ENCODE measurements at places on chromosomes 1 and 21.

- DNase-seq = no peak
Measured at GRCh38 chr1:63630238-63630637, 37.0 kb downstream of the PGM1 start.

DNA sequence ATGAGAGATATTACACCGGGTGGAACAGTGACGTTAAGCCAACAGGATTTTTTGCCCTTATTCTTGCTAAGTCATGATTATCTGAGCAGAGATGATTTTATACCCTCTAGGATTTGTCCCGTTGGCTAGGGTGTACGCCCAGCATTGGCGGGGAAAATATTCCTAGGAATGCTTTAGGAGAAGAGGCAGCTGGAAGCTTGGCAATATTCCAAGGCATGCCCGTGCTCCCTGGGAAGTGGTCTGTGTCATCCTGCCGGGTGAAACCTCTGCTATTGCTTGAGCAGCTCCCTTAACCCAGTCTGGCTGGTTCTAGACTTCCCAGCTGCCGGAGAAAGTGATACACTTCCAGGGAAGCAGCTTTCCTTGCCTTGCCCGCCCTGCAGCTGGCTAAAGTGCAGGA is 16.2 kb downstream of the CHRNB2 start:
- peak; percentile 80 for DNase-seq

- DNase-seq = no peak
Measured at GRCh38 chr21:37341254-37341960, 25.2 kb upstream of the DYRK1A start.

GRCh38 chr1:153099461-153100045 is 5.2 kb upstream of the SPRR2E start:
- no peak for DNase-seq

- DNase-seq = no peak
Measured at GRCh38 chr1:183956559-183957188, 80.9 kb downstream of the COLGALT2 start.

- DNase-seq = no peak
Measured at GRCh38 chr1:178639326-178639725, 85.7 kb upstream of the RALGPS2 start.

DNA sequence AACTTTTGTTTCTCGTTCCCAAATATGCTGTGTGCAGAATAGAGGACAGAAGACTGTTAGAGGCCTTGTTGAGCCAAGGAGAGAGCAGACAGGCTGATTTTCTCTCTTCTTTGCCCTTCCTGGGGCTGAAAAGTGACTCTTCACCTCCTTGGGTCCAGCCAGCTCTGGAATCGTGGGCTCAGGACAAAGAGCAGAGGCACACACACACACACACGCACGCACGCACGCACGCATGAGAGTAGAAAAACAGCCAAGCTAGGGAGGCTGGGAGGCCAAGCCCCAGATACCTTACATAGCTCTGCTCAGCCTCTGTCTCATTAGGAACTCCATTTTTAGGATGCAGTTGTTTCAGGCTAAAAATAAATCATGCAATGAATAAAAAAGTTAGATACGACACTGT is at the start of gene CASQ2:
TSS of gene CASQ2 (minus strand) at position 166 of the 400 bp plus-strand sequence. CDS start 173 bp downstream, outside the sequence.
- no peak for DNase-seq

GRCh38 chr1:214970016-214970415 is 112.5 kb upstream of the KCNK2 start:
- no peak for DNase-seq

DNA sequence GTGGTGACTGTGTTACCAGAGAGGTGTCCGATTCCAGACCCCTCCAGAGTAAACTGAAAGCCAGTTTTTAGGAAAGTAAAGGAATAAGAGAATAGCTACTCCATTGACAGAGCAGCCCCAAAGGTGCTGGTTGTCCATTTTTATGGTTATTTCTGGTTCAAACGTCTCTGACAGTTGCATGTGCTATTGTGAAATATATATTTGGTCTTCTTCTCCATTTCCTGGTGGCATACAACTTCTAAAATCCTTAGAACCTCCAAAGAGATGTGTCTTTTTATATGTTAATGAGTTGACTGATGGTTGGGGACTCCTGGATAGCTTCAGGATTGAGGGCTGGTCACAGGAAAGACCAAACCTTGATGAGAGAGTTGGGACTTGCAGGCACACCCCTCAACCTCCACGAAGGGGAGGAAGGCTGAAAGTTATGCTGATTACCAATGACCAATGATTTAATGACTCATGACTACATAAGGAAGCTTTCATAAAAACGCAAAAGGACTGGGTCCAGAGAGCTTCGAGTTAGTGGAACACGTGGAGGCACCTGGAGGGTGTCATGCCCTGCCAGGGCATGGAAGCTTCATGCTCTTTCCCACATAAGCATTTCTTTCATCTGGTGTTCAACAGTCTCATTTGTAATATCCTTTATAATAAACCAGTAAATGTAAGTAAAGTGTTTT is 100.7 kb downstream of the SLC16A1 start:
- DNase-seq = no peak

- no peak for DNase-seq
Measured at GRCh38 chr1:99623554-99623953, 22.4 kb upstream of the PALMD start.

DNA sequence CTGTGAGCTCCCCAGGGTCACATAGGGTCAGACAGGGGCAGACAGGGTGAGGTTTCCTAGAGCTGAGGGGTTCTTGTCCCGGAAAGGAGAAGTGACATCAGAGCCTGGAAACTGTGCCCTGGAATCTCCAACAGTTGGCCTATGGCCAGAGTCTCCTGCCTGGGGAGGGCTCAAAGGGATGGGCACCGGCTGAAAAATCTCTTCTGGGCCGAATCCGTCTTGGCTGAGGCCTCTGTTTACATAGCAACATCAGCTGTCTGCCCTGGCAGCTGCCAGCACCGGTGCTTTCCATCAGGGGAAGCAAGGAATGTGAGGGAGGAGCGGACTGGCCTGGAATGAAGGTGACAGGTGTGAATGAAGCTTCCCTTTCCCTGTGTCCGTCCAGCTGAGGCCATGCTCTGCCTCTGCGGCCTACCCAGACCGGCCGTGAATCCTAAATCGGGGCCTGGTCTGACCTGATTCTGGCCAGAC is 30.7 kb downstream of the VASH2 start:
- peak; percentile 65 for DNase-seq

GRCh38 chr1:101964708-101965107 is 32.0 kb downstream of the OLFM3 start:
- DNase-seq = no peak

GRCh38 chr1:180631194-180631765 is 542 bp upstream of the XPR1 start:
- DNase-seq = no peak

- DNase-seq = no peak
Measured at GRCh38 chr1:232472485-232473041, 157.4 kb downstream of the SIPA1L2 start.

DNA sequence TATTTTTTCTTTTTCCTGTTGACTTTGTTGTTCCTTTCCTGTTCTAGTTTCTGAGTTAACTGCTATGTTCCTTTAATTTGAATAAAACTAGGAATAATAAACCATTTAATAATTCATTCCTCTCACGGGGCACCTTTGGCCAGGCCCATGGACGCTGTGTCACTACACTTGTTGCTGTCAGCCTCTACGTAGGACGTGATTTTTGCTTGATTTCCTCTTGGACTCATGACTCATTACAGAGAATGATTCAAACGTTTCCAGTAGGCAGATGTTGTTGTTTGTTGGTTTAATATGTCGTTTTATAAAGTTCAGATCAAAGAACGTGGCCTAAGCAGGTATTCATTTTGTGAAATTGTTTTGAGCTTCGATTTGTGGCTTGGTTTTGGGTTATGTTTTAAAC is 9.1 kb upstream of the SLC19A1 start:
- DNase-seq = no peak

DNA sequence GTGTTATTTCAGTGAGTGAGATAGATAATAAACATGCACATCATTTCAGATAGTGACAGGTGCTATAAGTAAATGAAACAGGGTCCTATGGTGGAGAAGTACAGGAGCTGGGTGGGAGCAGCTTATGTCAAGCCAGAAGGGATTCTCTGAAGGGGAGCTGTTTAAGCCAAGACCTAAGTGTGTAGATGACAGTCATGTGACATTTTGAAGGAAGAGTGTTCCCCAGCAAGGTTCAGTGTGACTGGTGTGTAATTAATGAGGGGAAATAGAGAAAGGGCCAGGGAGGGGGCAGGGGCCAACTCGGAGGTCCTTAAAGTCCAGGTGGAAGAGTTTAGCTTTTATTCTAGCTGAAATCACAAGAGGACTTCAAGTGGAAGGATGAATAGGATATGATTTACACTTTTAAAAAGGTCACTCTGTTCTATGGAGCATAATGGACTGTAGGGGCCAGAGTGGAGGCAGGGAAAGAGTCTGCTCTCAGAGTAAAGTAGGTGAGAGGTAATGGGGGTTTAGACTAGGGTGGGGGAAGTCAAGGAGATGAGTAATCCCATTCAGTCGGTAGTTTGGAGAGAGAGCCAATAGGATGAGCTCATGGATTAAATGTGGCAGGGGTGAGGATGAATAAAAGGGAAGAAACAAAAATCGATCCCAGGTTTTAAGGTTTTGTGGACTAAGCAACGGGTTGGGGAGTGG is 243.1 kb downstream of the CACNA1E start:
- DNase-seq = no peak

GRCh38 chr1:177306981-177307380 is 136.2 kb downstream of the BRINP2 start:
- no peak for DNase-seq

DNA sequence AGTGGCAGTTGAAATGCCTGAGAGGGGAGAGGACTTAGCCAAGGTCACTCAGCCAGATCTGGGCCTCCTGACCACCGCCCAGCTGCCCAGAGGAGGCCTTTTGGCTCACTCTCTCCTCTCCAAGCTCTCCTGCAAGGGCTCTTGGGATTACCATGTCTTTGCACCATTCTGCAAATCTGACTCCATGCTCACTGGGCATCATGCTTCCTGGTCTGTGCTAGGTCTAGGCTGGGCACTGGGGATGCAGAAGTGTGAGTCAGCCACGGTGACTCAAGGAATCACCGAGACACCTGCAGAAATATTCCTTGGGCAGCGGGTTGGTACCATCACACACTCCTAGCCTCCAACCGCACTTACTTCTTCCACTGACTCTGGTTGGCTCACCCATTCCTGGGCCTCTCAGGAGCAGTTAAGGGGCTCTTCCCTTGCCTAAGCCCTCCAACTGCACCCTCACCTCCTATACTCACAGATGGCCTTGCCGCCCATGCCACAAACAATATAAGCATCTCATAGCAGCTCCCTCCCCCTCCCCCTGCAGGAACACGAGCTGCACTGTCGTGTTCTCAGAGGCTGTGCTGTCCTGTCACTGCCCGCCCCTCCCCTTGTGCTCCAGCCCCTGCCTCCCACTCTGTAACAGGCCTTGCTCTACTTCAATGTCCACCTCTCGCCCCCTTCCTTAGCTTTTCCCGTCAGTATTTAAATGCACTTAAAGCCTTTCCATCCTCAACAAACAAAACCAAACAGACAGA is 34.8 kb downstream of the CDCP2 start:
- DNase-seq = no peak

- DNase-seq = no peak
Measured at GRCh38 chr21:28099001-28099705, 893.5 kb downstream of the LTN1 start.

DNA sequence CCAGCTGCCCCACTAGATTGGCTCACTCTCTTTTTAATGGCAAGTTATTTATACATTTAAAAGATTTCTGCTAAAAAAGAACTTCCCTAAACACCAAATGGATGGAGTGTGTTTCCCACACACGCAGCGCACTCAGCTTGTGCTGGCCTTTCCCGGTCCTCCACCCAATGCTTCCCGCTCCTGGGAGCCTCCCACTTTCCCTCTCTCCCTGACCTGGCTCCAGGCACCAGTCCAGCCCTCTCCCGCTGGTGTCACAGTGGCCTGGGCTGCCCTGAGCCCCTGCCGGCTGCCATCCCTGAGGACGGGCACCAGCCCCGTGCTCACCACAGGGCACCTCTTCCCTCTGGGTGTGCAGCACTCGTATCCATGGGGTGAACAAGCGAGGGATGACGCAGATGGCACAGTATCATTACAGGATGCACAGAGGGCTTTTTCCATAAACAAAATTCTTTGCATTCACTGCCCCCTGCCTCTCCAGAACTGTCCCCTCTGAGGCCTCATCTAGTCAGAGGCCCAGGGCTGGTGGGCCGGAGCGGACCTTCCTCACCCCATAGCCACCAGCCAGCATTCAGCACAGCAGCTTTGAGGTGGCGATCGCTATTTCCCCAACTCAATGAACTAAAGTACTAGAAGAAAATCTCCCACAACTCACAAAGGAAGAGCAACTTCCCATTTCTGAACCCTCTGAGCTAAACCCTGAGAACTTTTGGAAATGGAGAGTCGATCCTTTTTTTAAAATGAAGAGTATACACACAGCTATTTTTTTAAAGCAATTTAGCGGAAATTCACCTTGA is 68.5 kb downstream of the SLC37A1 start:
- no peak for DNase-seq

- no peak for DNase-seq
Measured at GRCh38 chr21:37550618-37551330, 184.2 kb downstream of the DYRK1A start.

DNA sequence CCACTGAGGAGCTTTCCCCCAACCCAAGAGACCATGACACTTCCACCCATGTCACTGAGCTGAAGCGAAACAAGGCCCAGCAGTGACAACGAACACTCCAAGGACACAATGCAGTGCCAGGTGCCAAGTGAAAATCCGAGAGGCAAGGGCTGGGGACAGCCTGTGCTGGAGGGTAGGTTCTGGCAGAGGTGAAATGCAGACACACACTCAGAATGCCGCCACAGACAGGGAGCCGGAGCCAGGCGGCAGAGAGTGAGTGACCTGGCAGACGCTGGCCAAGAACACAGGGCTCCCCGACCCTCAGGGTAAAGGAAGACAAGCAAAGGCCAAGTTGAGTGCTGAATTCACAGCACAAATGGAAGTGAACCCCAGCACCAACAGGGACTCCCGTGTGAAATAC is 78.9 kb downstream of the CD46 start:
- no peak for DNase-seq

DNA sequence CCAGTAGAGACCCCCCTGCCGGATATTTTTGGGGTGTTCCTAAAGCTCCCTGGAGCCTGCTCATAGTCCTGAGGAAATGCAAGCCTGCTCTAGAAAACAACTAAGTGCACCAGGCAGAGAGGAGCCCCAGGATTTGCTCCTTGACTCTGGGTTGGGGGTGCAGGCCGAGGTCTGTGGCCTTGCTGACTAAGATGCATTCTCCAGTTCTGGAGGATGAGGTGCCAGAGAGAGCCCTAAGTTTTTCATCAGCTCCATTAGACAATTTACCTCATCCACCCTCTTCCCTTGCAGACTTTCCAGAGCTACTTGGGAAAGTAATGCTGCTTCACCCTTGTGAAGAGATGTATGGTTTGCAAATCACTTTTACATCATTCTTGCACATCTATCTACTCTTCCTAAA is 9.1 kb downstream of the TUFT1 start:
- DNase-seq = no peak

DNA sequence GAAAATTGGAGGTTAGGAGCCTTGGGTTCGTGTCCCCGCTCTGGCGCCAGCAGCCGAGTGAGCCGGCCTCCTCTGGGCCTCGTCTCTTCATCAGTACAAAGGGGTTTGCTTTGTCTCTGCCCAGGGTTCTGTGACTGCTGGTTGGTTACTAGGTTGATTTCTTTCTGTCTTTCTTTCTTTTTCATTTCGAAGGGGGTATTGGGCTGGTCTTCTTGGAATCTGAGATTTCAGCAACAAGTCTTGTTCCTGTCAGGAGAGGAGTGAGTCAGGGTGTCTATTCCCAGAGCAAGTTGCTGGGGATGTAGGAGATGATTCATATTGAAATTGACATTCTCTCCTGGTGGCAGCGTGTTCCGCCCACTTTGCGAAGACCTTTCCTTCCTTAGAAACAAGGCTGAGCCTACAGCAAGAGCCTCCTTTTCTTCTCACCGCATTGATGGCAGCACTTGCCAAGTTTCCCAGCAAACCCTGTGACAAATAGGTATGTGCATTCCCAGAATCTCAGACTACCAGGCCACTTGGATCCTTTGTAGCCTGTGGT is 79.2 kb downstream of the MAN1C1 start:
- no peak for DNase-seq

GRCh38 chr1:152410599-152410998 is 3.5 kb downstream of the CRNN start:
- DNase-seq = no peak
